ENCODE measurements at places on chromosomes 3 and 15. TPM values are rescaled to one million over a fixed set of nuclear protein-coding genes. Genes with fewer than 3 reads are reported as not detected.

Gene SKOR1
- not detected for polyA plus RNA-seq

Gene EIF2B5
- 26.4 TPM for polyA plus RNA-seq

Gene ASB14
- polyA plus RNA-seq = 0.38 TPM

Gene NME9
- polyA plus RNA-seq = 2.0 TPM

Gene COL6A5
- 0.05 TPM for polyA plus RNA-seq

Gene MRAS
- polyA plus RNA-seq = 10.2 TPM

Gene SAMD7
- polyA plus RNA-seq = not detected

Gene ADCY5
- 2.4 TPM for polyA plus RNA-seq

Gene PPM1L
- 3.9 TPM for polyA plus RNA-seq

Gene XXYLT1
- polyA plus RNA-seq = 13.5 TPM

Gene RHCG
- polyA plus RNA-seq = 0.21 TPM

Gene SLC25A26
- 24.8 TPM for polyA plus RNA-seq

Gene CLRN1
- polyA plus RNA-seq = 0.45 TPM

Gene NUP210
- 13.8 TPM for polyA plus RNA-seq

Gene GAP43
- 48.1 TPM for polyA plus RNA-seq

Gene VEPH1
- 9.6 TPM for polyA plus RNA-seq

Gene TMEM207
- polyA plus RNA-seq = not detected

Gene ADAMTS17
- 0.70 TPM for polyA plus RNA-seq

Gene CYP8B1
- not detected for polyA plus RNA-seq

Gene CSK
- polyA plus RNA-seq = 16.5 TPM

Gene TASOR
- 14.7 TPM for polyA plus RNA-seq

Gene RBMS3
- polyA plus RNA-seq = 4.4 TPM

Gene NKTR
- polyA plus RNA-seq = 68.7 TPM

Gene FAM81A
- 0.73 TPM for polyA plus RNA-seq

Gene POPDC2
- 0.36 TPM for polyA plus RNA-seq

Gene LXN
- polyA plus RNA-seq = 10.0 TPM

Gene ZNF662
- 1.4 TPM for polyA plus RNA-seq

Gene CD80
- polyA plus RNA-seq = not detected

Gene SV2B
- polyA plus RNA-seq = 0.06 TPM

Gene PLOD2
- 19.3 TPM for polyA plus RNA-seq

Gene UBR1
- polyA plus RNA-seq = 17.2 TPM

Gene TLNRD1
- polyA plus RNA-seq = 6.7 TPM

Gene FOXB1
- polyA plus RNA-seq = 5.4 TPM

Gene KBTBD13
- 0.09 TPM for polyA plus RNA-seq

Gene ACAP2
- 104 TPM for polyA plus RNA-seq

Gene IL16
- 0.16 TPM for polyA plus RNA-seq

Gene SLC24A5
- 0.23 TPM for polyA plus RNA-seq

Gene AADACL2
- not detected for polyA plus RNA-seq

Gene RLBP1
- polyA plus RNA-seq = not detected

Gene TGM4
- not detected for polyA plus RNA-seq

Gene ANKRD63
- not detected for polyA plus RNA-seq

Gene CAMKV
- polyA plus RNA-seq = 38.3 TPM

Gene ITIH1
- not detected for polyA plus RNA-seq

Gene ADIPOQ
- not detected for polyA plus RNA-seq

Gene CFAP91
- 2.4 TPM for polyA plus RNA-seq

Gene GOLGA6L10
- not detected for polyA plus RNA-seq

Data from GM23338 (cell line).